HCEC 1CT (cell line): ENCODE measurements at places on chromosomes 6 and 20.

- peak; percentile 66 for DNase-seq
Observed at GRCh38 chr6:111813237-111813636, 60.0 kb downstream of the FYN start.

DNA sequence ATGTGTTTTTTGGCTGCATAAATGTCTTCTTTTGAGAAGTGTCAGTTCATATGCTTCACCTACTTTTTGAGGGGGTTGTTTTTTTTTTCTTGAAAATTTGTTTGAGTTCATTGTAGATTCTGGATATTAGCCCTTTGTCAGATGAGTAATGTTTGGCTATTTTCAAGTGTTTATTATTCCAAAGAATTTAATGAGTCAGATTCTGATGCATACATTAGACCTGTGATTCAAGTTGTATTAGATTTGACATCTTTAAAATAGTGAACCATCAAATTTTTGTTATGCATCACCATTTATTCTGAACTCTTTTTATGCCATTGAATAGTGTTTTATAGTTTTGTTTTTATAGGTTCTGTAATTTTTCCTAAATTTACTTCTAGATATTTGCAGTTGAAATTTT is 319.3 kb downstream of the PKHD1 start:
- no peak for DNase-seq

DNA sequence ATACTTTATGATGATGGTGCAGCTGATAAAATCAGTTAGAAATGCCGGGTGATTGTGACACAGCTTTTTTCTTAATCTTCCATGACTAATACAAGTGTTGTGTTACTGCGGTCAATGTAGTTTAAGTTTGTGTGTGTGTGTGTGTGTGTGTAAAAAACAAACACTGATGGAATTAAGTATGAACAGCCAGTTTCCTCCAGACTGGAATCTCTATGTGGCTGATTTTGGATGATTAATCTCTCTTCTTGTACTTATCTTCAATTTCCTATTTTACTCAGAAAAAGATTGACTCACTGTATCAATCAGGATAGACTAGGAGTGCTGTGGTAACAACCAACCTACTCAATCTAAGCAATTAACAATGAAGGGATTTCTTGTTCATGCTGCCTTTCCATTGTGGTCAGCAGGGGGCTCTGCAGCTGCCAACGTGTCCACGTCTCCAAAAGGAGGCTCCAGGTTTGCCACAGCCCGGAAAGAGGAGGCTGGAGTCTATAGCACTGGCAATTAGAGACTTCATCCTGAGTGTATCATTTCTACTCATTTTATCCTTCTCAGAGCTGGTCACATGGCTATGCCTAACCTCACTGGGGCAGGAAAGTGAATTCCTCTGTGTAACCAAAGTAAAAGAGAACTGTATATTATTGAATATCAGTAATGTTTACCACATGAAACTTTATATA is 107.7 kb downstream of the CD109 start:
- DNase-seq, result peak; percentile 96

- no peak for DNase-seq
Observed at GRCh38 chr6:863831-864230, 170.9 kb upstream of the EXOC2 start.

DNA sequence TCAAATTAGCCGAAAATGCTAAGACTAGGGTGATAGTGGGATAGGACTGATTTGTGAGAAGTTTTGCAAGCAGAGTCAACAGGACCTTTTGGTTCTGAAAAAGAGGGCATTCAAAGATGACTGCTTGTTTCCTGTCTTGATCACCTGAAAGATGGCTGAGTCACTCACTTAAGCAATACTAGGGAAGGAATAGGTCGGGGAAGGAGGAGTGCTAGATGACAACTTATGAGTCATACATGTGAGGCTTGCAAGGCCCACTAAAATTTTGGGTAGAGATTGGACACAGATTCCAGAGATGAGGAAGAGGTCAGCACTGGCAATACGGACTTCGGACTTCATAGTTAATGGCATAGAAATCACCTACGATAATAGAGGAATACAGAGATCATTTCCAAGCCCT is 89.2 kb downstream of the FAM83B start:
- DNase-seq, result peak; percentile 93

GRCh38 chr6:36499918-36500317 is 47.4 kb downstream of the STK38 start:
- no peak for DNase-seq

DNA sequence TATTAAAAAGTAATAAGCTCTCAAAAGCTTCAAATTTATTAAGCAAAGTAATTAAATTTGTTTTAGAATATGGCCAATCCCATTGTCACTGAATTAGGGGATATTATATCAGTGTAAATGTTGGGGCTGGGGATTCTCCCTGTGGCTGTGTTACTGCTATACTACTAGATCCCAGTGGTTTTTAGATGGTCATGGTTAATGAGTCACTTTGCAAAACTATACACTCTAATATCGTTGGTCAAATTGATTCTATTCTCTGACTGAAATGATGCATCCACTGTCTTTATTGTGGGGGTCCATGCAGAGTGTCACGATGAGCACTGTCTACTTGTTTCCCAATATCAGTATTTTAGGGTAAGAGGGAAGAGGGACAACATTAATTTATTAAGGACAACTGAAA is 336.9 kb upstream of the PREP start:
- no peak for DNase-seq

- no peak for DNase-seq
Observed at GRCh38 chr20:57770852-57771720, 61.3 kb upstream of the PMEPA1 start.

- DNase-seq, result no peak
Observed at GRCh38 chr6:15132167-15132566, 113.7 kb upstream of the JARID2 start.

GRCh38 chr6:15507221-15507620 is 155.6 kb downstream of the DTNBP1 start:
- no peak for DNase-seq

- no peak for DNase-seq
Observed at GRCh38 chr20:47677635-47678453, 107.4 kb downstream of the SULF2 start.

GRCh38 chr6:108699290-108700041 is 138.7 kb downstream of the FOXO3 start:
- no peak for DNase-seq

GRCh38 chr6:118580585-118581419 is 32.7 kb downstream of the PLN start:
- DNase-seq, result peak; percentile 71

DNA sequence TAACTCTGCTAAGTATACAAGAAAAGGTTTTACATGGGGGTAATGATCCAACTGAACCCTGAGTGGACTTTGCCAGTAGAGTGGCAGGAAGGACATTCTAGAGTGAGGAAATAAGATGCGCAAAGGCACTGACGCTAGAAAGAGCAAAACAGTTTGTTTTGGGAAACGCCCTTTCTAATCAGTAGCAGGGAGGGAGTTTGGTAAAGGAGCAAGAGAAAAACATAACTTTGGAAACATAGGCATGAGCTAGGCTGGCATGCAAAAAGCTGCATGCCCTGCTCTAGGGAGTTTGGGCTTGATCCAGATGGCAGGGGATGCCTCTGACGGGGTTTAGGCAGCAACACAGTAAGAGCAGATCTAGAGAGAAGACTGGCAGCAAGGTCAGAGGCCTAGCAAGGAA is 135.2 kb downstream of the DST start:
- DNase-seq, result no peak

DNA sequence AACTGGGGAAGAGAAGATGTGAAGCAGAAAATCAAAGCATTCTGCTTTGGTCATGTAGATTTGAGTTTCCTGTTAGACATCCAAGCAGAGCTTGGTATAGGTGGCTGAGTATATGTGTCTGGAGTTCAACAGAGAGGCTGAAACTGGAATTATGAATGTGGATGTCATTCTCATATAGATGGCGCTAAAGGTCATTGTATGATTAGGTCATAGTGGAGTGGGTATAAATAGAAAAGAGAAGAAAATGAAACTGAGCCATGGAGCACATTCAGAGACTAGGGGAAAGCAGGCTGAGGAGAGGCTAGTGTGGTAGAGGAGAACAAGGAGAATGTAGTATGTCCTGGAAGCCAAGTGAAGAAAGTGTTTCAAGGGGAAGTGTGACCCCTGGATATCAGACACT is 295.6 kb upstream of the PLN start:
- DNase-seq, result no peak

- peak; percentile 68 for DNase-seq
Observed at GRCh38 chr20:2840967-2841531, 504 bp downstream of the VPS16 start.
